ENCODE measurements at places on chromosomes 5 and 9. TPM values are rescaled to one million over a fixed set of nuclear protein-coding genes. Genes with fewer than 3 reads are reported as not detected.

- DNase-seq: no peak
Measured at GRCh38 chr5:102313912-102314311, 17.8 kb upstream of the SLCO4C1 start.

- no peak for DNase-seq
Measured at GRCh38 chr9:138074516-138074915, 196.9 kb downstream of the CACNA1B start.

- DNase-seq: no peak
Measured at GRCh38 chr9:38756702-38757101, 36.8 kb upstream of the FAM240B start.

- no peak for DNase-seq
Measured at GRCh38 chr9:20568400-20568799, 53.9 kb downstream of the MLLT3 start.

- DNase-seq: peak; percentile 96
Measured at GRCh38 chr5:2751592-2752021, at the start of gene IRX2. Gene IRX2, minus strand, starts transcription at chr5:2751677. Its CDS starts 264 bp downstream, at chr5:2751413.

- DNase-seq: no peak
Measured at GRCh38 chr9:136398286-136398685, 1.7 kb downstream of the SNAPC4 start.

DNA sequence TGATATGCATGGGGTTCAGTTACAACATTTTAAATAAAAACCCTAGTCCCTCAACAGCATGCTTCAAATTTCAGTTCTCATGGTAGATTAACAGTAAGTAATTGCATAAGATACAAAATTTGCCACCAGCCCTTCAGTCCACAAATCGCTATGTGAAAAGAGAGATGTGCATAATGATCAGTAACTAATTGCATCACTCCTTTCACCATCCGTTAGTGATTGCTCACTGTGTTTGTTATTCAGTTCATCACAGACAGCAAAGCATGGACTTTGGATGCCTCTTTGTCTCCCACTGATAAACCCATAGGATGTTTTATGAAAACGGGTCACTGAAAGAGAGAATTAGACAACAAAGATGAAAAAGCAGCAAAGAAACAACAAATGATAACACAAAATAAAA, 103.2 kb downstream of the MCTP1 start:
- no peak for DNase-seq

DNA sequence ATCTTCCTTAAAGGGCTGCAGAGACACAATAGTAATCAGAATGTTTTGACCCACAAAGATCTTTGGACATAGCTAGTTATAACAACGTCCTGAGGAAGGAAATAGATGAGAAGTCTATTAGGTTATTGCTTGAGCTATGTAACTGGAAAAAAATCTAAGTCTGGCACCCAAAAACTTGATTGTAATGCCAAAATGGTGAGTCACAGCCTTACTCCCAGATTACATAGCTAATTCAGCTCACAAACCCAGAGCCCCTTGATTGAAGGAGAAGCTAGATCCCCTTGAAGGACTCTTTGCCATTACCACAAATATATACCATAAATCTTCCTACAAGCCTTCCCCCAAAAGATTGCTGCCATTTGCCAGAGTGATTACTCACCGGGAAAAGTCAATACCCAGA, 341.8 kb upstream of the KIF2A start:
- no peak for DNase-seq

DNA sequence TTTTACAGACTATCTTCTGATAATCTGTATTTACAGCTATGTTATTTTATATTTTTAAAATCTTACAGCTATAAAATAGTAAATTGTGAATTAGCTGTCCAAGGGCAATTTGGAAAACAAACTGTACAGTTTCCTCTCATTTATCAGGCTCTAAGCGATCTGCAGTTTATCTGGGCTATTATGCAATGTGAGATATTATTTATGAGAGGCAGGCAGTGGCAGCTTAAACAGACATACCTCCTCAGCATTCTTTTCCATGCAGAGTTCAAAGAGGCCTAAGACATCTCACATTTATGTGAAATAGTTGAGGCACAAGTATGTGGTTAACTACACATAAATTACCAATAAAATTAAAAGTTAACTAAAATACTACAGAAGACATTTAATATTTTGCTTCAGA, 10.2 kb downstream of the NIPSNAP3B start:
- no peak for DNase-seq

DNA sequence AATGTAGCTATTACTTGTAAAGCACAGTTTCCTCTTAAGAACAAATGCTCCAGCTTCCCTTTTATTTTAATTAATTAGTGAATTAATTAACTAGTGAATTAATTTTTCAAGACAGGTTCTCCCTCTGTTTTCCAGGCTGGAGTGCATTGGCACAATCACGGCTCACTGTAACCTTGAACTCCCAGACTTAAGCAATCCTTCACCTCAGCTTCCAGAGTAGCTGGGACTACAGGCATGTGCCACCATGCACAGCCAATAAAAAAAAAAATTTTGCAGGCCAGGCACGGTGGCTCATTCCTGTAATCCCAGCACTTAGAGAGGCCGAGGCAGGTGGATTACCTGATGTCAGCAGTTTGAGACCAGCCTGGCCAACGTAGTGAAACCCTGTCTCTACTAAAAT, 44.1 kb downstream of the FCHO2 start:
- no peak for DNase-seq

GRCh38 chr9:109109967-109110328, 9.8 kb downstream of the TMEM245 start:
- no peak for DNase-seq

DNA sequence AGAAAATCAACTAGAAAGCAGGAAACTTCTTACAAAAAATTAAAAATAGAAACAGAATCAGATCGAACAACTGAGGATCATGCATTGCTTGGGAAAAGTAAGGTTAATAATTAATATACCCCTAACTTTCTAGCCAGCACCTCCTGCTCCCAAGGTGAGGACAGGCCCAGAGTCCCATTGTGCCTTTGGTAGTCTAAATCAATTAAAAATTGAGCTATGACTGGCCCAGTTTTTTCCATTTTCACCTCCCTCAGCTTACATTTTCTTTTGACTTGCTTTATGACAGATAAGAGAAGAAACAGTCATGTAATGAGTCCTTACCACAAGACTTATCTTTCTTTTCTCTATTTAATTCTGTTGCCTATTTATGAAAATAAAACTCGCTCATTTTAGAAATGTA, 182.2 kb downstream of the RAB3C start:
- DNase-seq: no peak

GRCh38 chr9:6680797-6681146, 35.2 kb upstream of the GLDC start:
- peak; percentile 71 for DNase-seq

DNA sequence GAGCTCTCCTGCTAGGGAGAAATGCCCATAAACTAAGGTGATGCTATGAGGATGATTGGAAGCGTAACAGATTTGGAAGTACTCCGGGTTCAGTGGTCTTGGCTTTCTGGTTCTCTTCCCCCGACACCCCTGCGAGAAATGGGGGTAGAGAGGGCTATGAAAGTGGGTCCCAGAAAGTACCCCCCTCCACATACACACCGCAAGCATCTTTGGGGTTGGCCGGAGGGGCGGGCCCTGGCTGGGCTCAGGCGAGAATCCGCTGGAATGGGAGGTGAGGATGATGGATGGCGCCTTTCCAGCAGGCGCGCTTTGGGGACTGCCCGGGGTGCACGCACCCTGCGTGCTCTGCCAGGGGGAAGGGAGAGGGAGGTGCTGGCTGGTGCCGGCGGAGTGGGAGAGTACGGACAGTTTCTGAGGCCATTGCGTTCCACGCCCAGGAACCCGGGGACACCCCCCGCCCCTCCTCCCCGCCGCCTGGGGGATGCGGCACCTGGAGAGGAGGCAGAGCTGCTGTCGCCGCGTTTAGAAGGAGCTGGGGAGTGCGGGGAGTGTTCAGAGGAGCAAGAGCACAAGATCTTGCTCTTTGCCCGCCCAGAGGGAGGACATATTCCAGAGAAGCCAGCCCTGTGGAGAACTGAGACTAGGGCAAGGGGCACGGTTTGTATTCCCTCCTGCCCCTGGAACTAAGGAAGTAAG, 1.9 kb downstream of the PCSK5 start:
- DNase-seq: peak; percentile 68

- no peak for DNase-seq
Measured at GRCh38 chr5:107687937-107688336, 17.2 kb upstream of the EFNA5 start.

The PPIP5K2 gene
- 66.9 TPM for total RNA-seq

The ABITRAM gene
- total RNA-seq: 11.5 TPM

The NIM1K gene
- total RNA-seq: not detected

The FOXI1 gene
- not detected for total RNA-seq

The CYLC2 gene
- not detected for total RNA-seq

The PKD2L2 gene
- total RNA-seq: not detected

The TPPP gene
- total RNA-seq: 1.4 TPM
